ENCODE measurements at places on chromosomes 16 and 17. TPM values are rescaled to one million over a fixed set of nuclear protein-coding genes. Genes with fewer than 3 reads are reported as not detected.
A peak's percentile ranks its signal among the peaks of the same experiment; 100 is the strongest.

- no peak overlapping the region for H3K27ac ChIP-seq
- no peaks in the 10 kb centered on the region for H3K4me1 ChIP-seq
- no peak overlapping the region for H3K4me3 ChIP-seq
- peaks cover 2% of the 10 kb centered on the region for H3K27me3 ChIP-seq
Measured at GRCh38 chr17:35766489-35766877, 5.8 kb downstream of the C17orf50 start.

GRCh38 chr16:74667255-74667700, 601 bp upstream of the RFWD3 start:
- peaks cover 25% of the 10 kb centered on the region for H3K36me3 ChIP-seq
- no peaks in the 10 kb centered on the region for H3K4me1 ChIP-seq
- DNase-seq: peak; percentile 55
- peak overlapping the region; percentile 96 for H3K4me3 ChIP-seq
- H3K27me3 ChIP-seq: no peaks in the 10 kb centered on the region

GRCh38 chr17:74203439-74204240, at the start of gene RPL38:
Gene RPL38 (plus strand): TSS chr17:74203678. CDS start chr17:74203956, 278 bp downstream.
- no peaks in the 10 kb centered on the region for H3K27me3 ChIP-seq
- H3K4me1 ChIP-seq: peaks cover 3% of the 10 kb centered on the region
- H3K27ac ChIP-seq: no peak within 1 kb of the TSS
- H3K4me3 ChIP-seq: peak within 1 kb of the TSS; percentile 100
- peaks cover 48% of the 10 kb centered on the region for H3K36me3 ChIP-seq
- DNase-seq: peak; percentile 98

- no peaks in the 10 kb centered on the region for H3K4me1 ChIP-seq
- DNase-seq: no peak
- no peaks in the 10 kb centered on the region for H3K27me3 ChIP-seq
- no peak overlapping the region for H3K4me3 ChIP-seq
- H3K27ac ChIP-seq: no peak overlapping the region
Measured at GRCh38 chr17:18860161-18860972, 2.4 kb downstream of the PRPSAP2 start.

DNA sequence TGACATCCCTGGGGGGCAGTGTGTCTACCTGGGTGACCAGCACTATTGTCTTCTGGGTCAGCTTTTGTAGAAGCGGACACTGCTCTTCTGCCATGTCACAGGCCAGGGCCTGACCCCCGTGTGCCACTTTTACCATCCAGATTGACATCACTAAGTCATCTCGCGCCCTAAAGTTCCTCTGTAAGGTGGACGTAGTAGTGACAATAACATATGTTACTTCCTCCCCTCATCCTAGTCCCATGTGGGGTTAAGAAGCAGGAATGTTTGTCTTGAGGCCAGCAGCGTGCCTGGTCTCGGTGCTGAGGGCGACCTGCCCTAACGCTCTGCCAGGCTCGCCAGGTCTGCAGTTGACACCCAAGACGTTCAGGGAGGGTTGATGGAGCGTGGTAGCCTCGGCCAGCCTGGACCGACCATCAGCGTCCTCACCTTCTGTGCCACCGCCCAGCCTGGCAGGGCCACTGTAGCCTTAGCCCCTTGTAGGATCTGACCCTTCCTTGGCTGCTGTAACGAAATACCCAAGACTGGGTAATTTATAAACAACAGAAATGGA, 20.7 kb downstream of the GAA start:
- no peak for DNase-seq
- H3K27ac ChIP-seq: no peak overlapping the region
- no peaks in the 10 kb centered on the region for H3K36me3 ChIP-seq
- H3K4me1 ChIP-seq: peaks cover 9% of the 10 kb centered on the region

GRCh38 chr17:72439893-72440502, 319.2 kb downstream of the SOX9 start:
- H3K36me3 ChIP-seq: peaks cover 6% of the 10 kb centered on the region
- DNase-seq: no peak
- H3K4me3 ChIP-seq: no peak overlapping the region
- no peaks in the 10 kb centered on the region for H3K27me3 ChIP-seq

Gene KRT24
- total RNA-seq: not detected

Gene TAT
- total RNA-seq: not detected

All from H9 (cell line).